ENCODE measurements at places on chromosomes 3 and 15.
A peak's percentile ranks its signal among the peaks of the same experiment; 100 is the strongest.

DNA sequence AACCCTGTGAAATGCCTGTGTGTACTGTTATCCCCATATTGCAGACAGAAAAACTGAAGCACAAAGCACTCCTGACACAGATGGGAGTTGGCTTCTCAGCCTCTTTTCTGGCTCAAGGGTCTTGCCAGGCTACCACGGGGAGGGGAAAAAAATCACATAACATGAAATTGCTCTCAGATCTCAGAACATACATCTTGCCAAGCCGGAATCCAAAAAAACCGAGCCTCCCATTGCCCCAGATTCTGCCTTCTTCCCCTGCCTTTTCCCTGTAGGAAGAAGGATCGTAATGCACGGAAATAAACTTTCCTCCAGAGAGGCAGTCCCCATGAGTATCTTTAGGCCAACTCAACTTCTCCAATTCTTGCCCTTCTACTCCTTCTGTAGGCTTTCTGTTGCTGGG lies 16.6 kb upstream of the MRPS22 start:
- no peak overlapping the region for H3K4me3 ChIP-seq
- no peak overlapping the region for H3K27ac ChIP-seq
- peaks cover 8% of the 10 kb centered on the region for H3K4me1 ChIP-seq

DNA sequence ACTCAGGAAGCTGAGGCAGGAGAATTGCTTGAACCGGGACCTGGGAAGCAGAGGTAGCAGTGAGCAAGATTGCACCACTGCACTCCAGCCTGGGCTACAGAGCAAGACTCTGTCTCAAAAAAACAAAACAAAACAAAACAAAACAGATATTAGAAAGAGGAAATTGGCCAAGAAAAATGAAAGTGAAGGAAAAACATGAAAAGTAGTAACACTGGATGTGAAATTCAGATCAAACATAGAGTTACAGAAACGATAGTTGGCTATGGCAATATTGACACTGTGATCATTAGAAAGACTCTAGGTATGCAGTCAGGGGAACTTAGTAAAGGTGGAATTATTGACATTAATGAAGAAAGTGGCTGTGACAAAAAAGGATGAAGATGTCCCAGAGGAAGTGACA lies 13.2 kb upstream of the TIPARP start:
- H3K4me1 ChIP-seq = peaks cover 19% of the 10 kb centered on the region
- DNase-seq = no peak
- no peaks in the 10 kb centered on the region for H3K27me3 ChIP-seq
- H3K36me3 ChIP-seq = no peaks in the 10 kb centered on the region
- H3K27ac ChIP-seq = no peak overlapping the region
- H3K4me3 ChIP-seq = no peak overlapping the region

GRCh38 chr3:4841225-4841624 lies 138.0 kb upstream of the BHLHE40 start:
- no peaks in the 10 kb centered on the region for H3K36me3 ChIP-seq
- peaks cover 25% of the 10 kb centered on the region for H3K4me1 ChIP-seq
- H3K4me3 ChIP-seq = no peak overlapping the region
- peak overlapping the region; percentile 38 for H3K27ac ChIP-seq

DNA sequence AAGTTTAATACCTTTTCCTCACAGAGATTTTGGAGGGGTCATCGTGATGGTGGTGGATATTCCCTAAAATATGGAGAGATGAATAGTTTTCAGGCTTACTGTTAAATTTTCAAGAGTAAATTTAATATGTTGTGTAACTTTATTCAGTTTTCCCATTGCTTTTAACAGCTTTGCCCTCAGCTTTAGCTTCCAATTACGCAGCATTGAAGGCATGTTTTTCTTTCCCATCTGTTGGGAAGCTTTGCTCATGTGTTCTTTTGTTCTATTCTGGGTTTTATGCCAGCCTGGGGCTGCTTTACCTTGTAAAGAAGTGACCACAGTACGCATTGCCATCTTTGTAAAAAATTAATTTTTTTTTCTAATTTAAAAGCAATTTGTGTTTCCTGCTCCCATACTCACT lies 151.5 kb downstream of the B3GALNT1 start:
- H3K27ac ChIP-seq = no peak overlapping the region
- no peak for DNase-seq
- no peaks in the 10 kb centered on the region for H3K4me1 ChIP-seq

GRCh38 chr3:14451844-14452739 lies 49.7 kb downstream of the SLC6A6 start:
- peaks cover 50% of the 10 kb centered on the region for H3K36me3 ChIP-seq
- H3K4me3 ChIP-seq = no peak overlapping the region
- no peaks in the 10 kb centered on the region for H3K27me3 ChIP-seq
- no peaks in the 10 kb centered on the region for H3K4me1 ChIP-seq
- no peak for DNase-seq
- no peak overlapping the region for H3K27ac ChIP-seq

- no peak overlapping the region for H3K27ac ChIP-seq
- H3K27me3 ChIP-seq = no peaks in the 10 kb centered on the region
- H3K36me3 ChIP-seq = no peaks in the 10 kb centered on the region
- no peaks in the 10 kb centered on the region for H3K4me1 ChIP-seq
Measured at GRCh38 chr15:62249501-62249900, 84.4 kb upstream of the C2CD4B start.

GRCh38 chr15:33742800-33743199 lies 225.5 kb upstream of the CHRM5 start:
- no peaks in the 10 kb centered on the region for H3K27me3 ChIP-seq
- no peaks in the 10 kb centered on the region for H3K36me3 ChIP-seq
- DNase-seq = no peak
- no peaks in the 10 kb centered on the region for H3K4me1 ChIP-seq
- no peak overlapping the region for H3K27ac ChIP-seq
- H3K4me3 ChIP-seq = no peak overlapping the region

- no peaks in the 10 kb centered on the region for H3K27me3 ChIP-seq
- no peaks in the 10 kb centered on the region for H3K4me1 ChIP-seq
- no peak overlapping the region for H3K27ac ChIP-seq
- no peak overlapping the region for H3K4me3 ChIP-seq
Measured at GRCh38 chr3:117898722-117899522, 1135.7 kb downstream of the IGSF11 start.

DNA sequence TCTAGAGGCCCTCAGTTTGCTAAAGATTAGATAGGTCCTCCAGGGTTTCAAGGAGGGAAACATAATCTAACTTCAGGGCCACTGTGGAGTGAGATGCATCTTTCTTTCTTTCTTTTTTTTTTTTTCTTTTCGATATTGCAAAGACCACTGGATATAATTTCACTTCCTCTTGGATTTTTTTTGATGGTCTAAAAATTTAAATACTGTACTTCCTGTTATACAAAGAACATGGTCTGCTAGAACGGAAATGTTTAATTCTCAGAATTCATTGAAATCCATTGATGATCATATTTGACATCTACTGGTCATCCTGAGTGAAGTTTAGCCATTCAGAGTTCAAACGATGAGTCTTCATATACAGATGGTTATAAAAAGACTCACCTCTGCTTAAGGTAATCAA lies 808.8 kb upstream of the LMCD1 start:
- H3K36me3 ChIP-seq = no peaks in the 10 kb centered on the region
- no peak for DNase-seq
- no peak overlapping the region for H3K4me3 ChIP-seq

DNA sequence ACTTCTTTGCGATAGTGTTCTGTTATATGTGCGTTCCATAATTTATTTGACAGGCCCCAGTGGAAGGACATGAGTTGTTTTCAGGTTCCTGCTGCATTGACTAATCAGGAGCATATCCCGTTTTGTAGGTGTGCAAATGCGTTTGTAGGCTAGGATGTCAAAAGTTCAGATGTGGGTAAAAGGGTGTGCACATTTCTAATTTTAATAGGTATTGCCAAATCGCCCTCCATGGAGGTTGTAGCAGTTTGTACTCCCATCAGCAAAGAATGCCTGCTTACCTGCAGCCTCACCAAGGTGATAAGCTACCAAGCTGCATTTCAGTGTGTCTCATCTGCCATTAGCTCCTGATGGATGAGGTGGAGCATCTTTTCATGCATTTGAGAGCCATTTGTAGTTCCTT lies 36.3 kb downstream of the KLF13 start:
- no peaks in the 10 kb centered on the region for H3K36me3 ChIP-seq
- H3K4me3 ChIP-seq = no peak overlapping the region
- no peak for DNase-seq
- H3K27me3 ChIP-seq = no peaks in the 10 kb centered on the region

- H3K27ac ChIP-seq = no peak overlapping the region
- no peaks in the 10 kb centered on the region for H3K4me1 ChIP-seq
Measured at GRCh38 chr15:84949043-84949442, 32.6 kb upstream of the PDE8A start.

DNA sequence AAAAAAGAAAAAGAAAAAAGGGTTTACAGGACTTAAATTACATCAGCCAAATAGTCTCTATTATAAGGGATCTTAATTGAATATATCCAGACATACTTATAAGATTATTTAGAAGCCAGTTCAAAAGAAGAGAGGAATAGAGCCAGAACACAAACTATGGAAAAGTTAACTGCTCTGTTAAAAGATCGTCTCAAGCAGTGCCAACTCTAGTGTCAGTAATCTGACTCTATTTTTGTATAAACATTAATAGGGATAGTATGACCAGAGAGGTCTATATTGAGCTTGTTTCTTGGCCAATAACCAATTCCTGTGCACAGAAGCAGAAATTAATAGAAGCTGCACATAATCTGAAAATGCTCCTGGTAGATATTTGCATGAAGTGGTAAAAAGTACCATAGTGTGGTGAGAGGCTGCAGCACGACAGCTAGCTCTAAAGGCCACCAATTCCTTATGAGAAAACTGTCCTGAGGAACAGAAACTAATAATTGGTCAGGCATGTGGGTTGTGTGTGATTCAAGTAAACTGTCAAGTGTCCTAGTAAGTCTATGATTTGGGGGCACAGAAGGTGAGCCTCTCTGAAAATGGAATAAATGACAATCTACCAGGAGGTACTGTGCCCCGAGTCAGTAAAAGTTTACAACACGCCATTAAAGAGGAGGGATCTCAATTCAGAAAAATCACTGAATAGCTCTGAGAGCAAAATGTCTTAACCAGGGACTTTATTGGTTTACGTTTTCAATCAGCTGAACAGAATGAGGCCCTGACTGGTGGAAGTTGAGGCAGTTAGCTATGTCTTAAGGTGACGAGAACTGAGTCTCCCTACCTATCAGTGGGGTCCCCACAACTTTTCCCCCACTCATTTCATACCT lies 51.5 kb upstream of the NANOGP8 start:
- no peaks in the 10 kb centered on the region for H3K4me1 ChIP-seq
- no peak overlapping the region for H3K27ac ChIP-seq
- H3K27me3 ChIP-seq = no peaks in the 10 kb centered on the region
- H3K36me3 ChIP-seq = no peaks in the 10 kb centered on the region

GRCh38 chr15:87401973-87402372 lies 854.6 kb downstream of the NTRK3 start:
- no peaks in the 10 kb centered on the region for H3K27me3 ChIP-seq
- H3K4me3 ChIP-seq = no peak overlapping the region
- no peak for DNase-seq
- no peaks in the 10 kb centered on the region for H3K36me3 ChIP-seq

DNA sequence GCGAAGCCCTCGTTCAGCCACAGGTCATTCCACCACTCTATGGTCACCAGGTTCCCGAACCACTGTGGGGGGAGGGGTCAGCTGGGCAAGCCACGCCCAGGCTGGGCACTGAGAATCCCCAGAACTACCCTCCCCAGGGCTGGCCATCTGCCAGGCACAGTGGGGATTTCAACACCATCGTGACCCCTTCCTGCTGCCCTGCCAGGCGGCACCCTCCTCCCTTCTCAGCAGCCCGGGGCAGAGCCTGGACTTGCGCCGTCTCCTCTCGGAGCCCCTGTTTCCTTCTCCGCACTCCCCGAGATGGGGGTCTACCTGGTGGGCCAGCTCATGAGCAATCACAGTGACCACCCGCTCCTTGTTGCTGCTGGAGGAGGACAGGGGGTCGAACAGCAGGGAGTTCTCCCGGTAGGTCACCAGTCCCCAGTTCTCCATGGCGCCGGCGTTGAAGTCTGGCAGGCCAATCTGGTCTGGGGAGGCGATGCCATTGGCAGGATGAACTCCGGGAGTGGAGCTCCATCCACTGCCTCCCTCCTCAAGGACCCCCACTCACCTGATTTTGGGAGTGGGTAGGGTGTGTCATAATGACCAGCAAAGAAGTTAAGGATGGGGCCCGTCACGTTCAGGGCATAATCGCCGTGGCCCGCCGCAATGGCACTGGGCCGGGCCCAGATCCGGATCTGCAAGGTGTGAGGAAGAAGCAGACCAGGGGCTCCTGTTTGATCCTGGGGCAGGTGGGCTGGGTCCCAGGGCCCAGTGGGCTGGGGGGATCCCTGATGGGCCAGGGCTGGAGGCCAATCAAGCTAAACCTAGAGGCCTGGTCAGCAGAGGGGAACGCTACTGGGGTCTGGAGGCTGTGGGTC lies 10.5 kb downstream of the ANPEP start:
- no peak overlapping the region for H3K27ac ChIP-seq
- H3K4me3 ChIP-seq = no peak overlapping the region
- no peak for DNase-seq
- H3K27me3 ChIP-seq = no peaks in the 10 kb centered on the region
- no peaks in the 10 kb centered on the region for H3K36me3 ChIP-seq
- no peaks in the 10 kb centered on the region for H3K4me1 ChIP-seq

DNA sequence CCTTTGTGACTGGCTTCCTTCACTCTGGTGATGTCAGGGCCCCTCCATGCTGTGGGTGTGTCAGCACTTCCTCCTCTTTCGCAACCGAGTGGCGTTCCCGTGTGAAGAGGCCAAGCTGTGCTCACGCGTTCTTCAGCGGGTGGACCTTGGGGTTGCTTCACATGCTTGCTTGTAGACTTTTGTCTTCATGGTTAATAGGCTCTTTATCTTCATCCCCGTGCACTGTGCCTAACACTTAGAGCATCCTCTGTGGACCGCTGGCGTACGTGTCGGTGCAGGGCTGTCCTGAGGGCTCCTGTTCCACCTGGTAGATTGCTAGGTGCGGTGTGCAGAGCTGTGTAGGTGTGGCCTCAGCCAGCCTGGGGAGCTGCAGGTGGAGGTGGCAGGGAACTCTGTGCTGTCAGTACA lies 182.3 kb downstream of the OR4M2 start:
- H3K36me3 ChIP-seq = no peaks in the 10 kb centered on the region
- H3K4me1 ChIP-seq = peaks cover 8% of the 10 kb centered on the region
- H3K27ac ChIP-seq = no peak overlapping the region
- H3K4me3 ChIP-seq = no peak overlapping the region
- DNase-seq = peak; percentile 29
- no peaks in the 10 kb centered on the region for H3K27me3 ChIP-seq

- H3K36me3 ChIP-seq = no peaks in the 10 kb centered on the region
- H3K4me3 ChIP-seq = no peak overlapping the region
- no peak overlapping the region for H3K27ac ChIP-seq
- DNase-seq = no peak
- peaks cover 23% of the 10 kb centered on the region for H3K4me1 ChIP-seq
Measured at GRCh38 chr15:63046917-63047760, 4.6 kb downstream of the TPM1 start.

Data from effector memory CD4-positive, alpha-beta T cell (primary cell).